Activated CD4-positive, alpha-beta T cell treated with anti-CD3 and anti-CD28 coated beads, Interleukin-2, amount 10 ng/mL, durations not matched to agents 7 days and 5 days (primary cell): ENCODE measurements at places on chromosomes 3 and 15. TPM values are rescaled to one million over a fixed set of nuclear protein-coding genes. Genes with fewer than 3 reads are reported as not detected.

DNA sequence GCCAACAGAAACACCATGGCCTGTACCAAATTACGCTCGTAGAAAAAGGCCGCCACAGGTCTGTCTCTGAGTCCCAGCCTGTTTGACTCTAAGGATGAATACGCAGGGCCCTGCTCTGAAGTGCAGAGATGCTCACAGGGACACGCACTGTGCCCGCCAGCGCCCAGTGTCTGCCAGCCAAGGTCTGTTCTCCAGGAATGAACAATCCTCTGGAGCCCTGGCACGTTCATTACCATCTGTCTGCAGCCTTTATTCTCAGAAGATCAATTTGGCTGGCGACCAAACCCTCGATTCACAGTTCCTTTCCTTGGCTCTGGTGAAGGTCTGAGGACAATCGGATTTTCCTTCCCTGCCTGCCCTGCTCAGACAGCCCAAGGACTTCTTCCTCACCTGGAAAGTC, 66.3 kb downstream of the NIPA2 start:
- no peak overlapping the region for H3K27ac ChIP-seq
- H3K36me3 ChIP-seq: peaks cover 8% of the 10 kb centered on the region
- no peaks in the 10 kb centered on the region for H3K27me3 ChIP-seq

DNA sequence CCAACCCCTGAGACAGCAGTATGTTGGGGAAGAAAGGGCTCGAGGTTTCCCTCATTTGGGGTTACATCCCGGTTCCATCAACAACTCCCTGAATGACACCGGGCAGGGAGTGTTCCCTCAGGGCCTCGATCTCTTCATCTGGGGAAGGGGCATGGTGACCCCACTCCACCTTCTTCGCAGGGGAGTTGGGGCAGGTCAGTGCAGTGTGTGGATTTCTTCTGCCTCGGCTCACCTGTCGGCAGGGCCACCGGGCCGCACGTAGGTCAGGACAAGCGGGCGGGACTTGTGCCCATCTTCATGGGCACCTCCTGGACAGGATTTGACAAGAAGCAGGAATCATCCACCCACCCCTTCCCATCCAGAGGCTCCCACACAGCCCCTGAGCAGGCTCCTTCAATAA, 17.4 kb downstream of the GRIP2 start:
- H3K27ac ChIP-seq: no peak overlapping the region
- H3K4me3 ChIP-seq: no peak overlapping the region
- H3K4me1 ChIP-seq: no peaks in the 10 kb centered on the region

GRCh38 chr15:29429584-29429983, 160.0 kb upstream of the NSMCE3 start:
- H3K27me3 ChIP-seq: no peaks in the 10 kb centered on the region
- no peak overlapping the region for H3K4me3 ChIP-seq
- no peak overlapping the region for H3K27ac ChIP-seq
- H3K4me1 ChIP-seq: no peaks in the 10 kb centered on the region
- H3K36me3 ChIP-seq: no peaks in the 10 kb centered on the region
- DNase-seq: no peak

GRCh38 chr3:148229107-148229506, 468.6 kb upstream of the AGTR1 start:
- no peaks in the 10 kb centered on the region for H3K27me3 ChIP-seq
- no peak overlapping the region for H3K27ac ChIP-seq
- peaks cover 3% of the 10 kb centered on the region for H3K4me1 ChIP-seq
- no peaks in the 10 kb centered on the region for H3K36me3 ChIP-seq

DNA sequence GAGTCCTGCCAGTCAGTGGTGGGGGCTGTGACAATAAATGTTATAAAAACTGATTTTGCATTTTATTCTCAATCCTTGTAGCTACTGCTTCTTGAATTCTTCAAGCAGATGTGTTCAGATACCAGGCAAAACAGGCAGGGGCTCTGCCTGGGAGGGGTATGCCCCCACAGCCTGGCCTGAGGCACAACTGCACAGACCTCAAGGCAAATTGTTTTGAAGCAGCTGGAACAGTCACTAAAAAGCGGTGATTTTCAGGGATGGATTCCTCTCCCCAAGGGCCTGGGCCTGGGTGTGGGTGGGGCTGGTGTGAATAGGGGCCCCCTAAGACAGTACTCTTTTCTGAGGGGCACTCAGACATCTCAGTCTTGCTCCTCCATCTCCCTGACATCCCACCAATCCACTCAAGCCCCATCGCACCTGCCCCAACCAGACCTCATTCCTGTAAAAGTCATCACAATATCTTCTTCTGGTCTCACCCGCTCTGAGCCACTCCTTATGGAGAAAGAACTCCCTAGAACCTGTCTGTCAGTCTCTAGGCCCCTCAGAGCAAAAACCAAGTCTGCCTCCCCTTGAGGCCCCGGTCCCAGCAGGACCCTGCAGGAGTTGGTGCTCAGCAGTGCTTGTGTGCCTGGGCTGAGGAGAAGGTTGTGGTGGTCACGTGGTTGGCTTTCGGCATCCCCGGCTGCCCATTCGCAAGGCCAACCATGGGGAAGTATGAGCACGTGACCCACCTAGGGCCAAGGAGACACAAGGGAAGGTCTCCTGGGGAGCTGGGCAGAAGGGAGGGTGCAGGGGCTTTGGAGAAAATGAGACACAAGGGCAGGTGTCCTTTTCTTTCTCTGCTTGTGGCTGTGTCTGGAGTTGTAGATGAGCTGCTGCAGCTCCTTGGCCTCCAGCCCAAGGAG, 2.9 kb upstream of the PSTPIP1 start:
- peaks cover 67% of the 10 kb centered on the region for H3K4me1 ChIP-seq
- no peaks in the 10 kb centered on the region for H3K27me3 ChIP-seq
- H3K4me3 ChIP-seq: no peak overlapping the region
- H3K27ac ChIP-seq: peak overlapping the region; percentile 98
- DNase-seq: no peak
- H3K36me3 ChIP-seq: peaks cover 14% of the 10 kb centered on the region

TMOD2 gene
- 10.9 TPM for total RNA-seq

DNA sequence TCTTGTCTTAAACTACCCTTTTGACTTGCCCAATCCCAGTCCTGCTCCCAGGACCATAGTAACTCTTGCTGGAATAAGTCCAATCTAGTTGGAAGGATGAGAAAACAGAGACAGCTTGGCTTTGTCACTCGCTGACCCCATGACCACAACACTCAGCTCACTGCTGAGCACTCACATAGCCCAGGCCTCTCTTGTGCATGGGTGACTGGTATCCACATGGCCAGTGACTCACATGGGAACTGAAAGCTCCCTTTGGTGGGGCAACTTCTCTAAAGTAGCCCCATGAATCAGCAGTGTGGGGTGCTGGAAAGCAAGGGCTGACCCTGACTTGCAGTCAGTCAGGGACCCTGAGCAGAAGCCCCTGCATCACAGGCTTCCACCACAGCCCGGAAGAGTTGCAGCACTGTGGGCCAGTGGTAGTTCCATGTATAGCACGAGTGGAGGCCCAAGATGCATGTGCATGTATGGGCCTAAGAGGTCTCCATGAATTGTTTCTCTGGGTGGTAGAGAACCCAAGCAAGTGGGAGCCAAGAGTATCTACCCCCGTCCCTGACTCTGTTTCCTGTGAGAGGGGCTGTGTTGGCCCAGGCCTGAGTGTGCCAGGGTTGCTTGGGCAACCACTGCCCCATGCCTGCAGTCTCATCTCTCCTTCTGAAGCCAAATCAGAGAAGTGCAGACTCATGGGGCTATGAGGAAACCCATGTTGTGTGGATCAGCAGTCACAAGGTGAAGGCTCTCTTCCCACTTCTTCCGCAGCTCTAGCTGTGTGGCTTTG, 62.1 kb upstream of the XCR1 start:
- no peak overlapping the region for H3K4me3 ChIP-seq
- H3K36me3 ChIP-seq: peaks cover 6% of the 10 kb centered on the region
- H3K27ac ChIP-seq: no peak overlapping the region
- H3K4me1 ChIP-seq: peaks cover 39% of the 10 kb centered on the region
- peaks cover 32% of the 10 kb centered on the region for H3K27me3 ChIP-seq

DNA sequence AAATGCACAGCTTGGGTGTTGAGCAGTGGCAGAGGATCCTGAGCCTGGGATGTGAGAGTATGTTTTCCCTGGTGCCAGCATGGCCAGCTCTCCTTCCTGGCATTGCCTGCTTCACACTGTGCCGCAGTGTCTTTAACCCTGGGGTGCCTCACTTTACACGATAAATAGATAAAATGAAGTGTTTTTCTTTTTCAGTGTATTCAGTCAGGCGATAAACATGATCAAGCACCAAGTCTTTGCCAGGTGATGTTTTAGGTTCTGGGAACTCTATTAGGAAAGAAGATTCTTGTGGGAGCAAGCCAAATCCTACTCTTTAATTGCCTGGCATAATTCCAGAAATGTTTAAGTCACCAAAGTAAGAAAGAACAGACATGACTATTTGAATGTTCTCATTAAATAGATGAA, 14.0 kb downstream of the ABHD6 start:
- DNase-seq: no peak
- no peak overlapping the region for H3K27ac ChIP-seq
- H3K4me3 ChIP-seq: no peak overlapping the region
- no peaks in the 10 kb centered on the region for H3K36me3 ChIP-seq
- H3K4me1 ChIP-seq: peaks cover 5% of the 10 kb centered on the region

- no peaks in the 10 kb centered on the region for H3K27me3 ChIP-seq
- H3K4me1 ChIP-seq: peaks cover 42% of the 10 kb centered on the region
- H3K4me3 ChIP-seq: no peak overlapping the region
- no peak overlapping the region for H3K27ac ChIP-seq
- DNase-seq: no peak
Observed at GRCh38 chr3:42189736-42190135, 76.2 kb downstream of the CCK start.

- H3K27ac ChIP-seq: peak overlapping the region; percentile 88
- DNase-seq: no peak
- no peaks in the 10 kb centered on the region for H3K27me3 ChIP-seq
- H3K4me3 ChIP-seq: no peak overlapping the region
Observed at GRCh38 chr3:50581459-50581842, 12.1 kb downstream of the HEMK1 start.

GRCh38 chr3:196619223-196619622, 20.3 kb upstream of the NRROS start:
- H3K36me3 ChIP-seq: no peaks in the 10 kb centered on the region
- no peaks in the 10 kb centered on the region for H3K27me3 ChIP-seq
- peaks cover 48% of the 10 kb centered on the region for H3K4me1 ChIP-seq
- no peak overlapping the region for H3K27ac ChIP-seq
- H3K4me3 ChIP-seq: no peak overlapping the region

GRCh38 chr3:76442374-76442915, 597.5 kb upstream of the ROBO2 start:
- no peak overlapping the region for H3K27ac ChIP-seq
- H3K4me3 ChIP-seq: no peak overlapping the region
- H3K27me3 ChIP-seq: no peaks in the 10 kb centered on the region
- H3K4me1 ChIP-seq: no peaks in the 10 kb centered on the region
- no peaks in the 10 kb centered on the region for H3K36me3 ChIP-seq

- H3K4me1 ChIP-seq: peaks cover 11% of the 10 kb centered on the region
- no peaks in the 10 kb centered on the region for H3K27me3 ChIP-seq
- no peak overlapping the region for H3K4me3 ChIP-seq
- H3K27ac ChIP-seq: no peak overlapping the region
- H3K36me3 ChIP-seq: no peaks in the 10 kb centered on the region
Observed at GRCh38 chr3:31364711-31365110, 168.0 kb upstream of the STT3B start.

- H3K27me3 ChIP-seq: peaks cover 6% of the 10 kb centered on the region
- no peaks in the 10 kb centered on the region for H3K4me1 ChIP-seq
- no peak overlapping the region for H3K4me3 ChIP-seq
- no peak for DNase-seq
- H3K36me3 ChIP-seq: no peaks in the 10 kb centered on the region
Observed at GRCh38 chr15:61605343-61605742, 376.2 kb upstream of the RORA start.

DNA sequence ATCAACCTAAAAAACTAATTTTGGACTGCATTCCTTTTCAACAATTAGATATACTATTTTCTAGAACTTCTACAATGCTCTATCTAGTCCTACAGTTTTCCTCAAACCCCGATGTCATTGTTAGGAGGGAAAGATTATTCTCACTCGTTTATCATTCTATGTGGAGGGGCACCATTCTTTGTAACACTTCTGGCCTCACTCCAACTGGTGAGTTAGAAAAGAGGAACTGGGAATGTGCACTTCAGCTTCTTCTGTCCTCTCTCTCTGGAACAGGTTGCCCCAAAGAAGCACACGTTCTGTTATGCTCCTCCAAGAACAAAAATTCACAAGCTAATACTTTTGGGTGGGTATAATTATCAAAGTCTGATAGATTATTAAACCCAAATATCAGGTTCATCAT, 137.9 kb downstream of the UACA start:
- H3K36me3 ChIP-seq: no peaks in the 10 kb centered on the region
- H3K27me3 ChIP-seq: peaks cover 32% of the 10 kb centered on the region
- no peak overlapping the region for H3K4me3 ChIP-seq
- no peak for DNase-seq
- H3K27ac ChIP-seq: no peak overlapping the region
- no peaks in the 10 kb centered on the region for H3K4me1 ChIP-seq

DNA sequence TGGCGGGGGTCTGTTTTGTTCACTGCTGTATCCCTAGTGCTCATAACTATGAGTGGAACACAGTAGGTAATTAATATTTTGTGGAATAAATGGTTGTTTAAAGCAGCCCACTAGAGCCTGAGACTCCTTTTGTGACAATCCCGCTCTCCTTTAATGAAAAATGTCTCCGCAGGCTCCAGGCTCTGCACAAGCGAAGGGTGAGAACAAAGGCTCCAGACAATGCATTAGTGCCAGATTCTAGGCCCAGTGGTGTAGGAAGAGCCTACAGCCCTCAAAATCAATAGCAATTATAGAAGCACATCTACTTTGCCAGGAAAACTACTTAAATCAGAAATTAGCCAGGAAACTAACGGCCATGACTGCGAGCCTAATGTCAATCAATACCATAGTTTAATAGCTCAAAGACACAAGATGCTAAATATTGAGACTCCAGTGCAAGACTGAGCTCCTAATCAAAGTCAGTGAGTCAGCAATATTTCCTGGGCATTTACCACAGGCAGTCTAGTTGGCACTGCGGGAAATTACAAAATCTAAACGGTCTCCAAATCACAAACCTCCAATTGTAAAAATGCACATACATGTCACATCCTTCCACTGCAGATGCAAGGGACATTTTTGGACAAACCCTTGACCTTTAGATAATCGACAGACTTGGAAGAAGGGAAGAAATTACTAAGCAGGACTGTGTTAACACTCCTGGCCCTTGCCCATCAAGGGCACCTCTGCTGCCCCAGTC, 2.3 kb downstream of the ANXA2 start:
- H3K4me1 ChIP-seq: peaks cover 80% of the 10 kb centered on the region
- H3K27me3 ChIP-seq: peaks cover 7% of the 10 kb centered on the region
- H3K36me3 ChIP-seq: peaks cover 56% of the 10 kb centered on the region

DNA sequence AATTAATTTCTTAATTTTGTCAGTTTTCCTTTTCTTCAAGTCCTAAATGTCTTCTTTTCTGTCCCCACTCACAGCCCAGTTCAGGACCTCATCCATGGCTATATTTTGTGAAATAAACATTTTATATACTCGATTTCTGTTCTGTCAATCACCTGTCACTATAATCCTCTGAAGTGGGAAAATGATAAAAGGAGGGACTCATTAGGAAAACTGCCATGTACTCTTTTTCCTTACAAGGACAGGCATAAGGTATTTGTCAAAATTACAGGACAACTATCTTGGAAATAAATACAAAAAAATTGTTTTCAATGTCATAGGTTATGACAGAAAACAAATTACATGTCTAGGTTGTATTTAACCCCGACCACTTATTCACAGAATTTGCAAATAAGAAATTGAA, 240.1 kb upstream of the CBLB start:
- no peak overlapping the region for H3K27ac ChIP-seq
- H3K4me1 ChIP-seq: peaks cover 12% of the 10 kb centered on the region
- H3K36me3 ChIP-seq: peaks cover 2% of the 10 kb centered on the region
- H3K27me3 ChIP-seq: no peaks in the 10 kb centered on the region
